Transverse colon (tissue), 4 donors: ENCODE measurements at places on chromosomes 1 and 21.
A peak's percentile ranks its signal among the peaks of the same experiment; 100 is the strongest.

GRCh38 chr1:41305576-41306363 lies 55.5 kb upstream of the FOXO6 start:
- DNase-seq, result no peak

- no peak for DNase-seq
These were observed 39.4 kb downstream of the OR10Z1 start for GRCh38 chr1:158644449-158644848.

DNA sequence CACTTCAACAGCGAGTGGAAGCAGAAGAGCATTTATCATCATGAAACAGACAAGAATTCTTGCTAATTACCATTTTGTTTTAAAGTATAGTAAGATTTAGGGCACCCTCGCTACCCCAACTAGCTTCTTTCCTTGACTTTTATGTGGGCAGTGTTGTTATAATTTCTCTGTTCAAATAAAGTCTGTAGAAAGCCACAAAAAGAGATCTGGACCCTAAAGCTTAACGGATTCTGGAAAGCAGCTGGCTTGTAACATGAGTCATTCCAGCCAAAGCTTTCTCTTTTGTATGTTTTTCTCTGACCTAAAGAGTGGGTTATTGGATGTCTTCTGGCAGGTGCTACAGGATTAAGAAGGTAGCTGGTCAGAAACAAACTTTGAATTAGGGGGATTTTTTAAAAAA lies 37.4 kb downstream of the RUNX1 start:
- DNase-seq, result no peak

DNA sequence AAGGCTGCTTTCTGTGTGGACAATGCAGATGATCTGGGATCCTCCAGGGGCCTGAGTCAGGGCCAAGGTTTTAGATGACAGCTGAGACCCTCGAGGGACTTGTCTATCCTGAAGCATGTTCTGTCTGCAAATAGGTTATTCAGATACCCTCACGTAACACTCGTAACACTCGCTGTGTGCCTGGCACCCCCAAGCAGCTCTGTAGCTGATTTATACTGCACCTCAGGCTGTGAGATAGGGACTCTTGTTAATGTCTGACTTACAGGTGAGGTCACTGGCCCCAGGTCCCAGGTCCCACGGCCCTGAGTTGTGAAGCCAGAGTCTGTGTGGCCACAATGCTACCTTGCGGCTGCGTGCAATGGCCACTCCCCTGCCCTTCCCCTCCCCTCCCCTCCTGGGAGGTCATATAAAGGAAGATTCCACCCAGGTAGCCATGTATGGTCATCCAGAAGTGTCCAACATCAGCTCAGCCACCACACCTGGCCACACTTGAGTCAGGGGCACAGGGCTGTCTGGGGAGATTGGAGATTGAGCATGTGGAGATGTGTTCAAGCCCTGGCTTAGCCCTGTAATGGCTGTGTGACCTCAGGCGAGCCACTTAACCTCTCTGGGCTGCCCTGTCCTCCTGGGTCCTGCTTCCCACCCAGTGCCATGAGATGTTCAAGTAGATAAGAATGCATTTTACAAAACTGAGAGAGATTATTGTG lies 687.7 kb downstream of the MATN1 start:
- DNase-seq, result no peak

DNA sequence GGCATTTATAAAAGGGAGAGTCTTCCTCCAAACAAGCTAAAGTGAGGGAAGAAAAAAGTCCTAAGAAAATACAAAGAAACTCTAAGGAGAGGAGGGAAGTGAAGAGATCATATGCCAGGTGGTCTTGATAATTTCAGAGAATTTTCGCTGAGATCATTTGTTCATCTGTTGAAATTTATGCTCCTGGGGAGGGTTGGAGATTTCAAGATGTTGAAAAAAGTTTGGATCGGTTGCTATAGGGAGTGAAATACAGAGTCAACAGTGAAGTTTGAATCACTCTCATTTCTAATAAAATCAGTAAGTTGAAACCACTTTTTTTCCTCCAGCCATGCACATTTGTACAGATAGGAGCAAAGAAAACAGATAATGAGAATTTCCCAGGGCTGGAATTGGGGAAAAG lies 299.1 kb upstream of the ADAMTS5 start:
- DNase-seq, result no peak

DNA sequence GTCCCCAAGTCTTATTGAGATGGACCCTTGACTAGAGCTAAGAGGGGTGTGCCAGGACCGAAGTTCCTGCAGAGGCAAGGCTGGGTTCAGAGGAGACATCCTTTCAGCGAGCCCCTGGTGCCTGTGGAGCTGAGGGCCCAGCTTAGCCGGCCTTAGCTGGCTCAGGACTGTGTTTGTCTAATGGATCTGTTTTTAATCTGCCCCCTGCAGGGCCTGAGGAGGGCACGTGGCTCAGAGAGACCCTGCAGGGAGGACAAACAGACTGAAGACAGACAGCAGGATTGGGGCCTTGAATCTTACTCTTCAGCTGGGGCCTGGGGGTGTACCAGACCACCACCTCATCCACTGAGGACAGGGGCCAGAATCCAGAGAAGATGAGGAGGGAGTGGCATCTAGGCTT lies 1.6 kb downstream of the CRABP2 start:
- DNase-seq, result no peak

DNA sequence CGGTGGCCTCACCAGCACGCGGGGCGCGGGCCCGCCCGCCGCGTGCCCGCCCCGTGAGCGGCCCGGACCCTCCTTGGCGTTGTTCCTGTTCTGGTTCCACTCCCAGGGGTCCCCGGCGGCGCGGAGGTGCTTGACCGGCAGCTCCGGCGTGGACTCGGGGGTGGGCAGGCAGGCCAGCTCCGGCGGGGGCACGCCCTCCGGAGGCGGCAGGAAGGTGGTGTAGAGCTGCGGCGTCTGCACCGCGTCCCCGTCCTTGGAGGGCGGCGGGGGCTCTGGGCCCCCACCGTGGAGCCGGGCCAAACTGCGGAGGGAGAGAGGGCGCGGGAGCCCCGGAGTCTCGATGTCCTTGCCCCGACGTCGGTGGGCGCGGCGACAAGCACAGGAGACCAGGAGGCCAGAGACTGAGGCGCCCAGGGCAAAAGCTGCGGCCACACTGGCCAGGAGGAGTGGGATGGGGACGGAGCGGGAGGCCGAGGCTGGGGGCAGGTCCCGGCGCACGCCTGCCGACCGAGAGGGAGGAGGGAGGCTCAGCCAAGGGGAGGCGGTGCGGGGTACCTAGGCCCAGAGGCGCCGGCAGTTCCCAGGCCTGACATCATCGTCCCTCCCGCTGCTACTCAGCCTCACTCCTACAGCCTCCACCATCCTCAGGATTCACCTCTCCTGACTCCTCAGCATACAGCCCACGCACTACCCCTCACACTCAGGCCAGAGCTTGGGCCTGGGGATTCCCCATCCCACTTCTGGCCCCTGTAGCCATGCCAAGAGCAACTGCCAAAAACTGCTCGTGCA lies 13.2 kb downstream of the SEMA6C start:
- DNase-seq, result no peak

GRCh38 chr1:208935517-208936187 lies 647.9 kb upstream of the CAMK1G start:
- DNase-seq, result no peak

- DNase-seq, result no peak
These were observed 146.0 kb downstream of the GPATCH2 start for GRCh38 chr1:217484871-217485270.

DNA sequence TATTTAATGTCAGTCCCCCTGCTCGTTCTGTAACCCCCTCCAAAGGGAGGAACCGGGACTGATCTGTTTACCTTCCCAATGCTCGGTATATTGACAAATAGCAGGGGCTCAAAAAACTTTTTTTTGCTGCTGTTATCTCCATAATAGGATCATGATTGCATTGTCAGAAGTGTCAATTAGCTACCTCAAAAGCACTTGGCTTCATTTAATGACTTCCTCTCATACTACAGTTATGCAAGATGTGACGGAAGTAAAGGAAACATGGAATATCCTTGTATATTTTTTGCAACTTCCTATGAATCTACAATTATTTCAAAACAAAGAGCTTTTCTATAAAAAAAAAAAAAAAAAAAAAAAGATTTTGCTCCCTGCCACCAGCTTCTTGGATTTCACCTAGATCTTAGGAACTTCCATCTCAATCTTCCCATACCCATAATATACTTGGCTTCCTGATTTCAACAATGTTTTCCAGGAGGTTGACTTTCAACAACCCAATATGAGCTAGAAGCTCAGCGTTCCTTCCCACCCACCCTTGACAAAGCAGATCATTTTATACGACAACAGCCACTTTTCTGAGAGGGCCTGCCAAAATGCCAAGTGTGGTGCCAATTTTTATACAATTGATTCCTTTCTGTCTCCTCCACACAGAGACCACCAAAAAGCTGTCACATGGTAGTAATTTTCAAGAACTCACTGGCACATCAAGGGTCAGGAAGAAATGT lies 71.7 kb downstream of the SETD4 start:
- DNase-seq, result no peak

- DNase-seq, result peak; percentile 31
These were observed 16.6 kb downstream of the CASZ1 start for GRCh38 chr1:10779841-10780240.

- DNase-seq, result no peak
These were observed 33.1 kb upstream of the LMO4 start for GRCh38 chr1:87295445-87296110.

DNA sequence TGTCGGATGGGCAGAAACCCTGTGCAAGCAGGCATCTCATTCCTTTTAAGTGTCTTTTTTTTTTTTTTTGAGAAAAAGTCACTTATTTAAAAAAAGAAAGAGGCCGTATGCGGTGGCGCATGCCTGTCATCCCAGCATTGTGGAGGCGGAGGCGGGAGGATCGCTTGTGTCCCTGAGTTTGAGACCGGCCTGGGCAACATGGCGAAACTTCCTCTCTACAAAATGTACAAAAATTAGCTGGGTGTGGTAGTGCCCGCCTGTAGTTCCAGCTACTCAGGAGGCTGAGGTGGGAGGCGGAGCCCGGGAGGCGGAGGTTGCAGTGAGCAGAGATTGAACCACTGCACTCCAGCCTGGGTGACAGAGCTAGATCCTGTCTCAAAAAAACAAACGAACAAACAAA lies 1.7 kb downstream of the GPR137B start:
- DNase-seq, result no peak

- DNase-seq, result no peak
These were observed 530.4 kb upstream of the PTBP2 start for GRCh38 chr1:96191165-96191564.

- no peak for DNase-seq
These were observed 16.9 kb upstream of the EFCAB14 start for GRCh38 chr1:46735708-46736324.

DNA sequence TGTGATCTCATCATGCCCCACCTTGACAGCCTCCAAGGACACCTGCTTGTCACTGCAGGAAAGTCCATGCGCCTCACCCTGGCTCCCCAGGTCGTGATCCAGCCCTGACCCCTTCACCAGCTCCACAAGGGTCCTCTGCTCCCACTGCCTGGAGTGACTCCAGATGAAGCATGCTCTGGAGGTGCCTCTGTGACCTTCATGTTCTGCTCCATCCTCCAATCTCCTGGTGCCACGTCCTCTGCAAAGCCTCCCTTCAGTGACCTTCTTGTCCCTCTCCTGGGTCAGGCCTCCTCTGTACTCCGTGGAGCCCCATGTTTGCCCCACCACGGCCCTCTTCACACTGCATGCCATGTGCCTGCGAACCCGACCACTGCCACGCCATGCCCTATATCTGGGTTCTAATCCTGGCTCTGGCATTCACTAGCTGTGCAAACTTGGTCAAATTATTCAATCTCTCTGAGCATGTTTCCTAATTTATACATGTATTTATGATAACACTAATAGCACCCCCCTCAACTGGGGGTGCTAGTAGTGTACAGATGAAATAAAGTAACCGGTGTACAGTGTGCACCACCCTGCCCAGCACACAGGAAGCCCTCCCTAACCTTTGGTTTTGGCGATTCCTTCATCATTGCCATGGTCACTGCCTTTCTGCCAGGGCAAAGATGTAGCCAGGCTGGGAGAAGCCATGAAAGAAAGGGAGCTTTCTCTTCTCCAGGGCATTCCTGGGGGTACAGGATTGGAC lies 77.4 kb downstream of the STUM start:
- peak; percentile 2 for DNase-seq

- no peak for DNase-seq
These were observed 169.7 kb downstream of the TOMM20 start for GRCh38 chr1:234958706-234959657.

DNA sequence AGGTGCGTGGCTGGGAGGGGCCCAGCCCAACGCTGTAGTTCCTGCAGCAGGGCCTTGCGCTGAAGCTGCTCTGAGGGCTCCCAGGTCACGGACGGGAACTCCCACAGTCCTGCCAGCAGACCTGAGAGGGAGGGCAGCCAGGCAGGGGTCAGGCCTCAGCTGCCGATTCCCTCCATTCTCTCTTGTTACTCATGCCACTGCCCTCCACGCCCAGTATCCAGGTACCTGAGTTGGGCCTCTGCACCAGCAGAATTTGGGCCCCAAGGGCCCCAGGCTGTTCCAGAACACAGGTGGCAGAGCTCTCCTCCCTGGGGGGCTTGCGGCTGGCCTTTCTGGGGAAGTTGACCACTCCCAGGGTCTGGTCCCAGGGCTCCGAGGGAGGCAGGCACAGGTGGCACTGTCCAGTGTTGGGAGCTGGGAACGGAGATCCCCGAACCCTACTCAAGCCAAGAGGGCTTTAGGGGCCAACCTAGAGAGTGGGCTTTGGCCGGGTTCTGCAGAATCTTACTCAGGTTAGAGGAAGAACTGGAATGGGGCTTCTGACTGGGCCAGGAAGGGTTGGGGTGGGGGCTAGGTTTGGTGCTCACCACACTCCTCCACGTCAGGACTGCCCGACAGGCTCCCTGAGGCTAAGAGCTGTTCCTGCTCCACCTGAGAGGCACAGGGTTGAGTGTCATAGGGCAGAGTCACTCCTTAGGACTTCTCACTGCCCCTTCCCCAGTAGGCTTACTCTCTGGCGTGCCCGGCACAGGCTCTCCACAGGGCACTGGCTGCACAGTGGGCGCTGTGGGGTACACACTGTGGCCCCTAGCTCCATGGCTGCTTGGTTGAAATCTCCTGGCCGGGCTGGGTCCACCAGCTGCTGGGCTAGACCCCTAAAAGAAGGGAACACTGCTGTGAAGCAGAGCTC lies 5.0 kb downstream of the HPDL start:
- no peak for DNase-seq
